Activated T-cell treated with anti-CD3 and anti-CD28 coated beads for 1 hour (primary cell): ENCODE measurements at places on chromosomes 3 and 15.
A peak's percentile ranks its signal among the peaks of the same experiment; 100 is the strongest.

GRCh38 chr15:39075311-39075710 lies 505.6 kb upstream of the THBS1 start:
- DNase-seq: no peak

GRCh38 chr3:180974286-180974685 lies 15.2 kb downstream of the DNAJC19 start:
- no peak for DNase-seq

DNA sequence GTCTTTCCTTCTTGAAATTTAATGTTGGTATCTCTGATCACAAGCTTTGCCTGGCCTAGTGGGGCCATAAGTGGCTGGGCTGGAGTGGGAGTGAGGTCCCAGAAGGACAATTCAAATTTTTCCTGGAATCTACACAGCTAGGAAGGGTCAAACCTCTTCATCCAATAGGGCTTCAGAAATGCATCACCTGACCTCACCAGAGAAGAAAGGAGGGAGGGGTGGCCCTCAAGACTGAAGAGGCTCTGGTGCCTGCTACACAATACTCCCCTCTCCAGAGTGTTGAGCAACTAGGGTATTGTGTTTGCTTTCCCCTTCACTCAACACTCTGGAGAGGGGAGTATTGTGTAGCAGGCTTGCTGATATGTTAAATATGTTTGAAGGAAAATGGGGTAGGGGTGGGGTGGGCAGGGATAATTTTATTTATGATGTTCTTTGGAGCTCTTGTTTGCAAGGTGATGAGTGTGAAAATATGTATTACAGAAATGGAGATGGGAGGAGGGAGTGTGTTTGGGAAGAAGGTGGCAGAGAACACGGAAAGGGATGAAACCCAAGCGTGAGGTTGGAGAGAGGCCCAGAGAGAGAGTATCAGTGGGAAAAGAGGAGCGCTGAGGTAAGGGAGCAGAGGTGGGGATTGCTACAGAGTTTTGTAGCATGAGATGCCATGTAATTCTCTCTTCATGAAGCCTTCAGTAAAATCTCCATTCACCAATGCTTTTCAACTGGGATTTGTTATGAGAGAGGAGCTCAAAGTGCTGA lies 5.7 kb upstream of the KLHL24 start:
- no peak for DNase-seq

GRCh38 chr3:194686414-194686815 lies 732 bp downstream of the FAM43A start:
- DNase-seq: no peak

GRCh38 chr15:59410391-59410896 lies 27.5 kb upstream of the FAM81A start:
- DNase-seq: no peak

GRCh38 chr15:43208052-43209002 lies 12.5 kb downstream of the EPB42 start:
- no peak for DNase-seq

DNA sequence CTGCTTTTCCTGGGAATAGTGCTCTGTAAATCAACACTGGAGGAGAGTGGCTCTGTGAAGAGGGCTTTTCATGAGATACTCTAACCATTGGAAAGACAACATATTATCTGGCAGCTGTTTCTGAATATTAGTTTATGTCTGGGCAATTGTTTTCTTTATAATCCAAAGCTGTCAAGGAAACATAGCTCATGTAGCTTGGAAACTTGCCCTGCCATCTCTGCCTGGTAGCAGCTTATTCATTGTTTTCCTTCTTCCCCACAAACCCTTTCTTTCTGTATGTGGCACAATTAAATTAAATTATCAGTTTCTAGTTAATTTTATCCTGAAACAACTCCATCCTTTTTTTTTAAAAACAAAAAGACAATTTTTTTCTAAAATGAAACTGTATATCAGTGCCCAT lies 160.0 kb downstream of the EDEM1 start:
- no peak for DNase-seq

- DNase-seq: no peak
These were observed 90.6 kb upstream of the SPATA12 start for GRCh38 chr3:56969851-56970250.

GRCh38 chr3:146969356-146969755 lies 364.2 kb upstream of the PLSCR5 start:
- DNase-seq: no peak

GRCh38 chr15:59689626-59690236 lies 611 bp upstream of the BNIP2 start:
- peak; percentile 45 for DNase-seq

GRCh38 chr15:40287968-40288367 lies 5.1 kb upstream of the ANKRD63 start:
- no peak for DNase-seq

- DNase-seq: no peak
These were observed 168.2 kb upstream of the GPR149 start for GRCh38 chr3:154598166-154598565.

- no peak for DNase-seq
These were observed 3.6 kb upstream of the MRAS start for GRCh38 chr3:138344754-138345153.

DNA sequence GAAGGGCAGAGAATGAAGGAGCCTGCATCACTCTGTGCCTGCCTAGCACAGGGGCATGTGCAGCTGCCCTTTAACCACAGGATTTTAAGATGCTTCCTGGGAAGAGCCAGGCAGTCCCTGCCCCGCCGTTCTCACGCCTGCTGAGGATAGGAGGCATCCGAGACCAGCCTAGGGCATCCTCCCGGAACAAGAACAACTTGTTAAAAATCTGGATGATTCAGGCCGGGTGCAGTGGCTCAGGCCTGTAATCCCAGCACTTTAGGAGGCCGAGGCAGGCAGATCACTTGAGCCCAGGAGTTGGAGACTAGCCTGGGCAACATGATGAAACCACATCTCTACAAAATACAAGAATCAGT lies 15.2 kb downstream of the NRROS start:
- DNase-seq: no peak

DNA sequence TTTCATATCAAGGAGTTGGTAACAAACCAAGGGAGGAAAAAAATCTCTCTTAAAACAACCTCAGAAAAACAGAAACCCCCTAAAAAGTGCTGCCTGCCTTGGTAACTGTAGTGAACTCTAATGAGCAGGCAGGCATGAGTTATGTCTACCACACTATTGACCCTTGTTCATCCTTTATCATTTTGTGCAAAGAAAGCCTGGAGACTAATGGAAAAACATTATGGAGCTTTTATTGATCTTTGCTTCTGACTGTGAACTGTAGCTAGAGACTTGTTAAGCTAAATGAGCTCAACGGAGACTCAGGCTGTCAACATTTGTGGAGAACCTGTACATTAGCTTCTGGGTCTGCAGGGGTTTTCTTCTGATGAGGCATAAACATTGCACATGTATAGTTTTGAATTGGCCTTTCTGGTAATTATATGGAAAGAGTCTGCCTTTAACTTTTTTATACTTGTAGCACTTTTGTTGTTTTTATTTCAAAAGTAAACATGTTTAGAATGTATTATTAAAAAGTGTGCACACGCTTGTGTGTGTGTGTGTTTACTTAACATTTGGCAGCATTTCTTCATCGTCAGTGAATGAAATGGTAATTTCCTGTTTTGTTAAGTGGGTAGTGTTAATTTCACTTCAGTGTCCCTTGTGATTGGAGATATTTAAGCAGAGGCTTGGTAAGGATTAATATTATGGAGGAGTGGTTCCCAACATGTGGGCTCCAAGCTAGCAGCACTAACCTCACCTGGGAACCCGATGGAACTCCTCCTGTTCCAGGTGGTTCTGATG lies 15.9 kb upstream of the SPTSSB start:
- DNase-seq: no peak

- DNase-seq: no peak
These were observed 585.6 kb upstream of the ZNF717 start for GRCh38 chr3:76370749-76371520.

GRCh38 chr3:158333736-158334135 lies 223.8 kb downstream of the RSRC1 start:
- DNase-seq: no peak

GRCh38 chr3:150495563-150496168 lies 50.6 kb downstream of the SERP1 start:
- DNase-seq: no peak

DNA sequence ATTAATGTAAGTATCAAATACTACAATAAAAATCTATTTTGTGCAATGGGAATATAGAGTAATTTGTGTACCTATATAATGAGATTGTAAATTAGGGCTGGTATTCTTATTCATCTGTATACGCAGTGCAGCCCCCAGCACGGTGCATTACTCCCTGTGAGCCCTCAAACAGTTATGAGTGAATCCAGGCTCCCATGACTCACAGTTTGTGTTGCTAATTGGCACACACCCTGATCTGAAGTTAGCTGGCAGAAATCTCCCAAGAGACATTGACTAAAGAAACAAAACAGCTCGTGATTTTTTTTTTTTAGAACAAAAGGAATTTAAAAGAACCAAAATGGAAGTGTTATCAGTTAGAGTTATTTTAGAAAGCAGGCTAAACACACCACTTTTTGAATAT lies 15.7 kb downstream of the GK5 start:
- no peak for DNase-seq

DNA sequence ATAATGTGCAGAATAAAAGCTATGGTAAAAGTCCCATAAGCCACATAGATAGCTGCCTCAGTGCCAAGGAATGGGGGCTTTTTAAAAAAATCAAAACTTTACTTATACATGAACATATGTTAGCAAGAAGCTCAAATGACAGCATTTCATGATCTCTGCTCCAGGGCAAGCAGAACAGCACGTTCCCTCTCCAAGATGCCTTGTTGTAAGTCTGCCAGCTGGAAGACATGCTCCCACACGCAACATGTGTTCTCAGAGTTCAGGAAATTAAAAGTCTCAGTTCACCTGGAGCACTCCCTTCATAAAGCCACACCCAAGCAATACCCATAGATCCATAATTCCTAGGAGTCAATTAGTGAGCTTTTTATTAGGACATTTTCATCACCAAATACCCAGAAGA lies 52.2 kb downstream of the ABI3BP start:
- no peak for DNase-seq

DNA sequence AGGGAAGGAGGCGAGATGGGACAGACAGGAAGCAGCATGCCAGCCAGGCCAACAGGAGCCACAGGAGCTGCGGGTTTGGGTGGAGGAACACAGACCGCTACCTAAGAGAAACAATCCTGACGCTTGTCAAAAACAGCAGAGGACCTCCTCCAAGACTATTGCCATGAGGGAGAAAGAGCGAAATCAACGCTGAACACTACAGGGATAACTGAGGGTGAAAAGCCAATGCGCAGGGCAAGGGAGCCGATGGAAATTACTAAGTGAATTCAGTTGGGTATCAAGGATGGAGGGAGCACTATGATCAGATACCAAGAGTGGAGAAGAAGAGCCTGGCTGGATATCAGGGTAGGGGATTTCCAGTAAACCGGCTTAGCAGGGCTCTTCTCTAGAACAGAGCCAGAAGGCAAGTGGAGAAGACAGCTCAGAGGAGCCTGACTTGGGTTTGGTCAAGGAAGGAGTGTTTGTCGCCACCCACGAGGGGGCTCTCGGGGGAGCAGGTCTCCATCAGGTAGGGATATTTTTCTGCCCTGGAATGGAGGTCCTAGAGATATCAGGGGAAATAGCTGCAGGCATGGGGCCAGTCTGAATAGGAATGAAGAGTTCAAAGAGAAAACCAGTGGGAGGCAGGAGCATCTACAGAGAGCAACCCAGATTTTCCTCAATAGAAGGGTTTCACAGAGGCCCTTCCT lies 48.4 kb downstream of the SLC41A3 start:
- no peak for DNase-seq

DNA sequence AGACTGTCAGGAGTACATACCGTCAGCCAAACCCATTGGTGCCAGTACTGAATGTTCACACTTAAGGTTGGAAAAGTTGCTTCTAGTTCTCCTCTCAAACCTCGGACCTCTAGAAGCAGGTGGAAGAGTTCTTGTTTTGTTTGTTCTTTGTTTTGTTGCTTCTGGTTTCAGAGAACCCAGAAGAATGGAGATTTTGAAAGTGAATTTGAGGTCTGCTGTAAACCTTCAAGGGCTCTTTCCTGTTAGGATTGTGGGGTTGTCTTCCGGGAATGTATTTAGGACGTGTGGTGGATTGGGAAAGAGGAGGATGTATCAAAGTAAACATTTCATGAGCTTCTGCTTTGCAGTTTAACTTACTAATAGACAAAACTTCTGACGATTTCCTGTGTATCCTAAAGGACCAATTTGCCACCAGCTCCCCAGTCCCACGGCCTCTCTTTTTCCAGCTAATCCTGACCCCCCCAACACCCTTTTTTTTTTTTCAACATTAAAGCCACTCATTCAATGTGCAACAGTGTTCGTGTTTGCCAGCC lies 50.3 kb downstream of the FILIP1L start:
- DNase-seq: no peak

DNA sequence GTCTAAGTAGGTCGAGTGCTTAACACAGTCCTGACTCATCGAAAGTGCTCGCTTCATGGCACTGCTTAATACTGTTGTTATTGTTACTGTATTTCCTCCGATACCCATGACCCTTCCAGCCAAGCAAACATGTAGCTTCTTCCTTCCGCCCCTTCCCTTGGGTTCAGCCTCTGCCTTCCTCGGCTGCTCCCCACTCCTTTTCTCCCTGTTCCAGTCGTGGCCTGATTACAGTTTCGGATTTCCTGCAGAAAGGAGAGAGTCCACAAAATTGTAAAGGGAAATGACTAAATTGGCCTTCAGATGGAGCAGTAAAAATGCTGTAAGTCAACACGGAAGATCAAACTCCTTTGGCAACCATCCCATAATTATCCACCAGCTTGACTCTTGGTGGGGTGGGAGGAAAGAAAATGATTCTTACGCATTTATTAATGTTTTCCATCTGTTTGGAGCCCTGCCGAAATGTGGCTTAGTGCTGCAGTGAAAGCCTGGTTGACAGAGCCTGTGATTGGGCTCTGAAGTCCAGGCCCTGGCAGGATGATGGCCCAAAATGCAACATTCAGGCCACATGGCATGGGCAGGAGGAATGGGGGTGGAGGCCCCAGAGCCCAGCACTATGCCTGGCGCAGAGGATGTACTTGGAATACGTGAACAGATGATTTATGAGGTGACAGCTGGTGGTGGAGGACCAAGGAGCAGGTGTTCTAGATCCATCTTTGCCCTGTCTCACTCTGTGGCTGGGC lies 37.6 kb downstream of the FAM3D start:
- DNase-seq: no peak
